Activated naive CD8-positive, alpha-beta T cell treated with anti-CD3 and anti-CD28 coated beads, Interleukin-2, amount 50 U/mL, for 16 hours (primary cell): ENCODE measurements at places on chromosomes 1 and 21.

- no peak for DNase-seq
These were observed 8.5 kb downstream of the CCT8 start for GRCh38 chr21:29064850-29065481.

DNA sequence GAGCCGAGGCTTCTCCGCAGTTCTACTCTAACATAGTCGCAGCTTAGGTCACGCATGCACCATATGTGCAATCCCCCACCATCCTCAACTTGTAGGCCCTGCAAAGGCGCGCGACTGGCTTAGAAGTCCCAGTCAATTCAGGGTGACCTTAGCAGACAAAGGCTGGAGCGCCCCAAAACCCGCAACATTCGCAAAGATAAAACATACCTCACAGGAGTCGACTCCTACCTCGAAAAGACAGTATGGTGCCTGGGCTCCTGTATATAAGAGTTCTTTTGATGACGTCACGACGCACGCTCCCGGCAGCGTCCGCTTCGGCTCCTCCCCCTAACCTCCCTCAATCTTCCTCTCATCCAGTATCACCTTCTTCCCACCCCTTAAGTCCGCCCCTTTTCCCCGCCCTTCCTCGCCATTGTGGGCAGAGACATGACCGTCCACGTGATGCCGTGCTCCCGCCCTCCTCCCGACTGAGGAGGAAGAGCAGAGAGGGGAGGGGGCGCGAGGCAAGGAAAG is at the start of gene GAS5:
TSS of gene GAS5 (minus strand) at position 237 of the 513 bp plus-strand sequence.
- peak; percentile 100 for DNase-seq

- DNase-seq = no peak
These were observed 340.9 kb downstream of the KIF26B start for GRCh38 chr1:245495681-245496080.

GRCh38 chr1:204563780-204564179 is 47.6 kb downstream of the MDM4 start:
- no peak for DNase-seq

GRCh38 chr1:43214501-43215444 is 42.6 kb downstream of the CFAP57 start:
- DNase-seq = no peak

DNA sequence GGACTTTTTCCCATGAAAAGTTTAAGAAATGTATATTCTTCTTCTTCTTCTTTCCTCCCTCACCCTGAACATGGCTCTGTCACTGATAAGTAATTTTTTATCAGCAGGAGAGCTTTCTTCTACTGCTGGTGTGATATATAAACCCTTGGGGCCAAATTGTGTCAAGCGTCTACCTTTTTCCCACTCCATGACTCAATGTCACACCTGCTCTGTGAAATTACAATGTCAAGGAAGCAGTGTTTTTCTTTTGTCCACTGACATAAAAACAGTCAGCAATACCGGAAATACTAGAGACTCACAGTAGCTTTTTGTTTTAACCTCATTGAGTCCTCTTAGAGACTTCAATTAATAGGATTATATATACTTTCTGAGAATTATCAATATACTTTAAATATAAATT is 416.2 kb upstream of the ADGRL4 start:
- no peak for DNase-seq

- no peak for DNase-seq
These were observed 796.9 kb downstream of the ADGRL2 start for GRCh38 chr1:82597649-82598048.

- no peak for DNase-seq
These were observed 19.7 kb upstream of the ATP6V1G3 start for GRCh38 chr1:198560161-198560560.

- DNase-seq = no peak
These were observed 44.6 kb upstream of the IFNLR1 start for GRCh38 chr1:24231701-24232100.

GRCh38 chr1:110630839-110631663 is 24.9 kb upstream of the KCNA2 start:
- peak; percentile 68 for DNase-seq

- no peak for DNase-seq
These were observed 495 bp upstream of the NTRK1 start for GRCh38 chr1:156860113-156860627.

DNA sequence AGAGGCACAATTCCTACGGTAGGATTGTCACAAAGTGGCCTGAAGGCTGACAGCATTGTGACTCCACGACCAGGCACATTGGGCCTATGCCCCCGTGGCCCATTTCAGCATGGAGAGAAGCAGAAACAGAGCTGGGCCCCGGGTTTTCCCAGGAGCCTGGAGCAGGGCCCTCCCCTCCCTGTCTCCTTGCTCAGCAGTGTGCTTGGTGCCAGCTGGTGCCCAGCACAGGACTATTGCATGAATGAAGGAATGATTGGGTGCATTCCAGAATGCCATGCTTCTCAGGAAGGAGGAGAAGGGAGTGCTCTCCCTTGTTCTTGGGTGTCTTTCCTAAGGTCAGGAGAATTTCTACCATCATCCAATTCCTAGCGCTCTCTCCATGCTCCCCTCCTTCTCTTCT is 33.7 kb downstream of the IER5 start:
- DNase-seq = no peak

GRCh38 chr1:118210051-118210722 is 25.2 kb upstream of the SPAG17 start:
- no peak for DNase-seq

DNA sequence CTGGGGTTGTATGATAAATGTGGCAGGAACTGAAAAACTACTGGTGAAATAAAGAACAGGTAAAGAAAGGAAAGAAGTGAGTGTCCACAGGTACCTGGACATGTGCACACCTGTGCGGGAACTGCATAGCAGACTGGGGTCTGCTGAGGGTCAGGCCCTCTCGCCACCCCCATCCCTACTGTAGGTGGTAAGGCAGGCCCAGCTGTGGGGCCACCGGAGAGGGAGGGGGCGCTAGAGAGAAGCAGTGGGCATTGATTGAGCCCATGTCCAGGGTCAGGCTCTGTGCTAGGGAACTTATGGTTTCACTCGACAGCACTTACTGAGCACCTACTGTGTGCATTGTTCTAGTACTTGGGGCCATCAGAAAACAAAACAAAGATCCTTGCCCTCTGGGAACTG is 400.5 kb downstream of the MATN1 start:
- DNase-seq = no peak

GRCh38 chr1:47623557-47623940 is 185.7 kb downstream of the FOXD2 start:
- DNase-seq = no peak

DNA sequence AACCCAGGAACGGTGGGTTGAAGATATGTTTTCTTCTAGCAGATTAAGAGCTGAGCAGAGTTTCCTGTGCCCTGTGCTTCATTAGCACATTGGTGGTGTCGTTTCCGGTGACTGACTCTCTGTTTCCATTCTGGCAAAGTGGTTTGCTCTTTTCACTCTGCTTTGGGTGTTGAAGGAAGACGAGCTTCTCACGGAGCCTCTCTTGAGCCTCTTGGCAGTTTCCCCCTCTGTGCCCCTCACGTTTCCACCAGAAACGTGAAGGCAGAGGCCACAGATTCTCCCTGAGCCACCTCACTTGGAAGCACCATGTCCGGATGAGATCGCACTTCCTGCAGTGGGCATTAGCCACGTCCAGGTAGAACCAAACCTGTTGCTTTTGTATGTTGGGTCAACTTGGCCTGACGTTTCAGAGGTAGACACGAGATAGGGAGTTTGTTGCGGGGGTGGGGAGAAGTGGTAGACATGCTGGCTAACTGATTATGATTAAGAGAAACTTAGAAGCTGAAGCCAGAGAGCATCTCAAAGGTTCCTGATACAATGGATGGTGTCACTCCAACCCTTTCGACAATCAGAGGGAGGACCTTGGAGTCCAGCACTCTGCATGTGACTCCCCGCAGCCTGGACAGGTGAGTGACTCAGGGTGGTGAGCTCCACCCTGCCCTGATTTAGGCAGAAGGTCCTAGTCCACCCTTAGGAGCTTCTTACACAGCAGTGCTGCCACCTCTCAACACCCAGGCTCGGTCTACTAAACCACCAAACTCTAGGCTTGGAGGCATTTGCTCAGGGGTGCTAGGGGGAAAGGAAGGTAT is at the start of gene LAX1:
TSS of gene LAX1 (plus strand) at position 155 of the 809 bp plus-strand sequence. CDS start at position 538, 383 bp downstream.
- peak; percentile 68 for DNase-seq

- DNase-seq = no peak
These were observed 33.6 kb upstream of the GJB5 start for GRCh38 chr1:34721241-34721640.

DNA sequence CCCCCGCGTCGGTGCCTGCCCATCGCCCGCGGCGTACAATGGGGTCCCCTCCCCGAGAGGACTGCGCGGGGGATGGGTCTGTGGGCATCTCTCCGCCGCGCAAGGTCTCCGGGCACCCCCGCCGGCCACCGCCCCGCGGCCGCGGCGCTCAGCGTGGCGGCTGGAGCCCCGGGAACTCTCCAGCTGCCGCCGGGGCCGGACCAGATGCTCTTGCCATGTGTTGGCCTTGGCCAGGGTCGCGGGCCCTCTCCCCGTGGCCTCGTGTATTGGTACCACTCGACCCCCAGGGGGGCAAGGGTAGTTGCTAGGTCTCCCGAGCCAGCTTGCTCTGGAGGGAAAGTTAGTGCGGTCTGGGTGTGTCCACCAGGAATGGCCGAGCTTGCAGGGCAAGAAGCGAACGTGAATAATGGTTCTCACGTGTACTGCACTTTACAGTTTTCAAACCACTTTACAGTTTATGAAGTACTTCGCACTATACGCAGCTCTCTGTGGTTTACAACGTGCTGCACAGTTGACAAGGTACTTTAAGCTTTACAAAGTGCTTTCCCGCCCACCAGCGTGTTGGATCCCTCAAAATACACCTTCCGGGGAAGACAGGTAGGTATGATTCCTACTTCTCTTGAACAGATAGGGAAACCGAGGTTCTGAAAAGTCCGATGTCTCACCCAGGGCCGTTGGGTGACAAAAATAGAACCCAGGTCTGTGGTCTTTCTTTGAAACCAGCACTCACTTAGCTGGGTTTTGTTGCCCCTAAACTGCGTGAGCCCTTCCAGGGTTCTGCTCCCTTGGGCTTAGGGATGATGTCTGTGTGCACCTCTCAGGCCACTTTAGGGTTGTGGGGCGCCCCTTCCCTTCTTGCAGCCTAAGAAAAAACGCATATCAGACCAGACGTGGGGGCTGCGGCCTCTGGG is 1.2 kb downstream of the EPHB2 start:
- DNase-seq = no peak

DNA sequence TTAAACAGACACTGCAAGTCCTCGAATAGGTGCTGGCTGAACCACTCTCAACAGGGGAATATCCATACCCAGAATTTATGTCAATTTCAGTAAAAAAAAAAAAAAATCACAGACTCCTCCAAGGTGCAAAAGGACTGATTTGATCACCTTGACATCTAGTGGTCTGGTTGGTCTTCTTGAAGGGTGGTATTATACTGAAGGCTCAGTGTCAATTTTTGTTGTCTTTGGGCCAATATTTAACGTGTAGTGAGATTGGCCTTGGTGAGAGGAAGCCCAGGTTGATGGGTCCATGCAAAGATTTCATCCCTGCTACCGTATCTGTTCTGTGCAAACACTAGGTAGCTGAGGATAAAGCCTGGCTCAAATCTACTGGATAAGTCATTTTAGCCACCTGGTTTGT is 4.0 kb upstream of the GBP5 start:
- DNase-seq = no peak

- DNase-seq = no peak
These were observed 122.9 kb upstream of the KRTAP19-8 start for GRCh38 chr21:31161157-31161556.

- DNase-seq = no peak
These were observed 203.5 kb upstream of the ZNHIT6 start for GRCh38 chr1:85911742-85912141.

GRCh38 chr1:219988387-219988786 is 57.9 kb downstream of the EPRS1 start:
- no peak for DNase-seq

GRCh38 chr1:87812871-87813577 is 484.3 kb downstream of the LMO4 start:
- no peak for DNase-seq

GRCh38 chr1:244368279-244368678 is 83.4 kb downstream of the ADSS2 start:
- no peak for DNase-seq

- no peak for DNase-seq
These were observed 16.5 kb downstream of the PTCH2 start for GRCh38 chr1:44826375-44827196.

DNA sequence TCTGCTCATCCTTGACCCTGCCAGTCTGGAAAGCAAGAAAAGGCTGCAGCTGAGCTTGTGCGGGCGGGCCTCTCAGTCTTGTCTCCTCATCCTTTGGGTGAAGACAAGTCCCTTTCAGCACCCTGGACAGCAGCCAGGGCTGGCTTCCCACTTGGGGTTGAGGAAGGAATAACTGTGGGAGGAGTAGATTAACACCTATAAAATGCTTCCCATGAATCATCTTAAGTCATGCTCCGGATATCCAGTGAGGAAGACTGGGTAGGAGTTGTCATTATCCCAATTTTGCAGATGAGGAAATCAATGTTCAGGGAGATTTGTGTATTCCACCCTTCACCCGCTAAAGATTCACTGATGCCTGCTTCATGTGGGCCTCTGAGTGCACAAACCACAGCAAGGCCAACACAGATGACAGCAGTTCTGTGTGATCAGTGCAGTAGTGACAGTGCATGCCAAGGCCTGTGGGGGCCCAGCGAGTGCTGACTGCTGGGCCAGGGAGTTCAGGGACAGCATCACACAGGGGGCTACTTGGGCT is 20.1 kb upstream of the COL16A1 start:
- no peak for DNase-seq

GRCh38 chr1:245182028-245182427 is 27.2 kb downstream of the KIF26B start:
- no peak for DNase-seq

DNA sequence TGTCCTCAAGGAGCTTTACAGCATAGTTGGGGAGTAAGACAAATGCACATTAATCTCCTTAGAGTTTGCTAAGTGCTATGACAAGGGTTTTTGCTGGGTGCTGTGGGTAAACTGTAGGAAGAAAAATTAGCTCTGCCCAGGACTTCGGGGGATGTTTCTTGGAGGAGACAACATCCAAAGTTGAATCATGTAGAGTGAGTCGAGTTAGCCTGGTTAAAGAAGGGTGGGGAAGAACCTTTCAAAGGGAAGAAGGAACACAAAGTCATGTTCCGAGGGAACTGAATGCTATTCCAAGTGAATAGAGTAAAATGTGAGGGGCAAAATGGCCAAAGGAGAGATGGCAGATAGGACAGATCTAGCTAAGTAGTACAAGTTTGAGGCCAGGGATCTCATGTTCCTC is 17.1 kb downstream of the SPRTN start:
- DNase-seq = no peak

GRCh38 chr1:85387781-85388180 is 77.2 kb downstream of the DDAH1 start:
- no peak for DNase-seq

- DNase-seq = no peak
These were observed 391.2 kb downstream of the DPYD start for GRCh38 chr1:97529600-97529999.
